ENCODE measurements at places on chromosomes 2 and 18.
A peak's percentile ranks its signal among the peaks of the same experiment; 100 is the strongest.

DNA sequence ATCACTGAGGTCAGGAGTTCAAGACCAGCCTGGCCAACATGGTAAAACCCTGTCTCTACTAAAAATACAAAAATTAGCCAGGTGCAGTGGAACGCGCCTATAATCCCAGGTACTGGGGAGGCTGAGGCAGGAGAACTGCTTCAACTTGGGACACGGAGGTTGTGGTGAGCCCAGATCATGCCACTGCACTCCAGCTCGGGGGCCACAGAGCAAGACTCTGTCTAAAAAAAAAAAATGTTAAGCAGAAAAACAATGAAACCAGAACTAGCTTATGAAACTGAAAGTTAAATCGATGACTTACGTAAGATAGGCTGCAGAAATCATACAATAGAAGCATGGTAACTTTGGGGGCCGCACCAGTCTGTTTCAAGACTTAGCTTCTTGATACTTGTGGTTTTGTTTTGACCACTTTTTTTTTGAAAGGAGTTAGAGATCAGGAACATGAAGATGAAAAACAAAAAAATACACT lies 6.2 kb upstream of the GPR155 start:
- peak; percentile 65 for DNase-seq

GRCh38 chr2:227117027-227117426 lies 47.0 kb downstream of the COL4A4 start:
- no peak for DNase-seq

DNA sequence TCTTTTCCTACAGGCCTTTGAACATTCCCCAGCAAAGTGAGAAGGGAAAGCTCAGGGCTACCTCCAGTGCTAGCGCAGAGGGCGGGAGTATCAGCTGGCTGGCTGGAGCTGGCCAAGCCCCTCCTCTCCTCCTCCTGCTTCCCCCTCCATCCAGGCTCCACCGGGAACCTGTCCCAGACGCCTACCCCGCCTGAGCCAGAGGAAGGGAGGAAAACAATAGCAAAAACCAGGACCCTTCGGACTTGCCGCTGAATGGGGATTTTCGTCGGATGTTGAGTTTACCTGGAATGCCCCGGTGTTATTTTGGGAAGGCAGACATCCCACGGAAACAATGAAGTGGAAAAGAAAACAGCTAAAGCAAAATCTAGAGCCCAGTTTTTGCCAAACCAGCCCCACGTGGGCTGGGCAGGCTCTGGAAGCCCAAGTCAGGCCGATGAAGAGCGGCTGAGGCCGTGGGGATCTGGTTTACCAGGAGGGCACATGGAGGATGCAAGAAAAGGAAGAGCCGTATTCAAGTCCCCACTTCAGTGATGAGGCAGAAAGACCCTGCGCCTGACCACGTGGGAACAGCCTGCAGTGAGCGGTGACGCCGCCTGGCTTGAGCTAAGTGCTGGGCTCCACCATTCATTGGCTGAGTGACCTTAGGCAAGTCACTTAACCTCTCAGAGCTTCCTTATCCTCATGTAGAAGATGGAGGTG lies 100.4 kb upstream of the LCLAT1 start:
- DNase-seq: no peak

GRCh38 chr18:8771930-8772329 lies 66.6 kb downstream of the MTCL1 start:
- no peak for DNase-seq

DNA sequence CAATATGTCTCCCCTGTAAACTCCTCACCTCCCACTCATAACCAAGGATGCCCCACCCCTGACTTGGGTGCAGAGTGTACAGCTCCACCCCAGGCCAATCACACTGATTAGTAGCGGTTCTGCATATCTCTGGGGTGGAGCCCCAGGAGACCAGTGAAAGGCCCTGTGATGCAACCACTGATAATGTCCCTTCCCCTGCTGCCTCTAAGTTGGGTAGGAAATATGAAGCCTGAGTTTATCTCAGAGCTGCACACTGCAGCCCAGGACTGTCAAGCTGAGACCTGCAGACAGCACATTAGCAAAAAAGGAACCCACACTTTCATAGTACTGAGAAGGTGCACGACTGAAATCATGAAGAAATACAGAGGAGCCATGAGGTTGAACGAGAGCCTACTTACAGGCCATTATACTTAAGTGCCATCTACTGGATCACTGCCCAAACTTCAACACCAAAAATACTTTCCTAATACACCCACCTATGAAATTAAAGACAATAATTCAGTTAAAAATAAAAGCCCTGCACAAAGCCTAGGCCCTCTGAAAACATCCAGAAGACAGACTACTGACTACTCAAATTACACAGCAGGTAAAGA lies 455.4 kb upstream of the LRRTM4 start:
- peak; percentile 55 for DNase-seq

GRCh38 chr2:29729401-29729800 lies 192.0 kb downstream of the ALK start:
- DNase-seq: no peak

GRCh38 chr2:175793648-175794047 lies 208.4 kb downstream of the LNPK start:
- DNase-seq: no peak

- DNase-seq: no peak
Measured at GRCh38 chr2:134667541-134667940, 51.3 kb downstream of the TMEM163 start.

GRCh38 chr2:216222650-216223352 lies 113.7 kb downstream of the XRCC5 start:
- peak; percentile 45 for DNase-seq

DNA sequence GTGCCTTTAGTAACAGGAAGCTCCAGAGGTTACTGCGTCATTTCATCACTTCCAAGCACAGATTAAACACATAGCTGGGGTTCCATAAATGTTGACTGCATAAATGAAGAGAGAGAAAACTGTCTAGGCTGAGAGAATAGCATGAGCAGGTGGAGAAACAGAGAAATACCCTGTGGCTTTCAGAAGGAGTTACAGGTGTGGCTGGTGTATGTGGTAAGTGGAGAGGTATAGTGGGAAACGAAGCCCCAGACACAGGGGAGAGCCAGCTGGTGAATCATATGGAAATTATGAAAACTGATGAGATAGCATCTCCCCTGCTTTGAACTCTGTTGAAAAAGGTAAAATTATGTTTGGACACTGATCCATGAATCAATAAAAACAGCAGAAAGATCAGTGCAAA lies 807.4 kb upstream of the POU3F3 start:
- DNase-seq: no peak

DNA sequence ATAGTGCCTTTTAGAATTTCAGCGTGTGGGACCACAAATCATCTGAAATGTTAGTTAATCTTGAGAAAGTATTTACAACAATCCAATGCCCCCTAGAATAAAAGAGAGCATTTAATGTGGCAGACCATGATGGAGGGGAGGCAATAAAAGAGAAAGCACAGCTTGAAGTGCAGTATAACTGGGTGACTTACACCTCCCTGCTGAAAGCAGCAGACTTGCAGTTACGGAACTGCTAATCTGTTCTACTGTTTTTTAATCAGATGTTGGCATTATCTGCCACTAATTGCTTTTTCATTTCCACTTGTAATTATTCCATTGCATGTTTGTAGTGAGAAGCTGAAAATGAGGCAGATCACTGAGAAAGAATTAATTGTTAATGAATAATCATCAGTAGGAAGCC lies 130.5 kb upstream of the ITGA4 start:
- DNase-seq: peak; percentile 54

DNA sequence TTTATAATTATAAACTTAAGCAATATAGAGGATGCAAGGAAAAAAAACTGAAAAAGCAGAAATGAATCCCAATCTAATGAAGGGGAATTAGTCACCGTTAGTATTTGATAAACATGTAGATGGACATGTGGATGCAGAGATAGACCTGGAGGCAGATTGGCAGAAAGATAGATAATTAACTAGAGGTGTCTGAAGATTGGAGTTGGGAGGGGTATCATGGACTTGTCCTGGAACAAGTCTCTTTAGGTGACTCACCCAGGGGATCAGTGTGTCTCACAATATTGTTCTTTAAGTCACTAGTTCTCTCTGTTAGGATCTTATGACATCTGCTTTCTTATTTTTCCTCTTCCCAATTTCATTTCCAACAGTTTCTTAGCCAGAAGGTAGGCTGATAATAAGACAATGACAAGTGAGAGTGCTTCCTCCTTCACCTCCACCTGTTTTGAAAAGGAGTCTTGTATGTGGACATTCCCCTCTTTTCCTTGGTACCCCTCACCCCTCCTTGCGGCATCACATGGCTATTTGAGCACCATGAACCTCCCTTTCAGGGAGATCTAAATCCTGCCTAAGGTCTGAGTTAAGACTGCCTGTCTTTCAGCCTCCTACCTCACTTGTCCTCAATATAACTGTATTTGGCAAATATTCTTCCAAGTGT lies 987.7 kb downstream of the TSN start:
- no peak for DNase-seq

DNA sequence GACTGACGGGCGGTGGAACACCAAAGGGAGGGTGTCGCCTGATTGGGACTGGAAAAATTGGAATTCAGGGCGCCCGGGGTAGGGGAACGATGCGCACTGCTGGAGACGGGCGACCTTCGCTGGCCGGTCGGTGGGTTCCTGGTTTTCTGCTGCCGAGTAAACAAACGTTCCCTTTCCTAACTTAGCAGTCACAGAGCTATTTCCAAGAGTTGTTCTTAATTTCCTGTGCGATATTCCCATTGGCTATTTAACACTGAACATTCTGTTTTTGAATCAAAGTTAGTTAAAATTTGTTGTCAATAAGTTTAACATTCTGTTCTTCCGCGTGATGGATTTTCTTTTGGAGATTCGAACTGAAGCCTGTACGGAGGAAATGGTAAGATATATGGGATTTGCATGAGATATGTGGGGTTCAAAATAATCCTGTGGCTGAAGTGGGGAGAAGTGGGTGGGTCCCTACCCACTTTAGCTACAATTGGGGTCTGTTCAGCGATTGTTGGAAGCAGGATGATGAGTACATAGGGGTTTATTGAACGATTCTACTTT lies 862 bp downstream of the C18orf54 start:
- peak; percentile 57 for DNase-seq

- DNase-seq: no peak
Measured at GRCh38 chr2:223142118-223142517, 90.1 kb downstream of the KCNE4 start.

DNA sequence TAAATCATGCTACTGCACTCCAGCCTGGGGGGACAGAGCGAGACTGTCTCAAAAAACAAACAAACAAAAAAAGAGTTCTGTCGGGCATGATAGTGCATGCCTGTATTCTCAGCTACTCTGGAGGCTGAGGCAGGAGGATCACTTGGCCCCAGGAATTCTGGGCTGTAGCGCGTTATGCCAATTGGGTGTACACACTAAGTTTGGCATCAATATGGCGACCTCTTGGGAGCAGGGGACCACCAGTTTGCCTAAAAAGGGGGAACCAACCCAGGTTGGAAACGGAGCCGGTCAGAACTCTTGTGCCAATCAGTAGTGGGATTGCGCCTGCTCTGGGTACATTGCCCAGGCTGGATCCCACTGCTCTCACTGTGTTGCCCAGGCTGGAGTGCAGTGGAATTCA lies 49.7 kb downstream of the SDC1 start:
- DNase-seq: no peak

- no peak for DNase-seq
Measured at GRCh38 chr18:1505856-1506255, 601.2 kb downstream of the ADCYAP1 start.

DNA sequence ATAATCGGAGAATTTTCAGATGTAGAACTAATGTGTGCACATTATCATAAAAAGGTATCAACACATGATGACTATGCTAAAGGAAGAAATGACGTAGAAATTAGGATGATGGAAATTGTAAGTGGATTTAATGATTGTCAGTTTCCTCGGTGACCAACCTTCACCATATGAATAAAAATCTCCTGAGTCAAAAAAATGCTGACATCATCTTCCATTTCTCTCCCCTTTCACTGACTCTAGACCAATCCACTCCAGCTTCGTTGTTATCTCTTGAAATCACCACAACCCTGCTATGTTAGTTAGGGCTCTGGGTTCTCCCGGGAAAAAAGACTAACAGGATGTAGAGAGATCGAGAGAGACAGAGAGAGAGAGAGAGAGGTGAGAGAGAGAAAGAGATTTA lies 204.8 kb upstream of the KYNU start:
- no peak for DNase-seq

DNA sequence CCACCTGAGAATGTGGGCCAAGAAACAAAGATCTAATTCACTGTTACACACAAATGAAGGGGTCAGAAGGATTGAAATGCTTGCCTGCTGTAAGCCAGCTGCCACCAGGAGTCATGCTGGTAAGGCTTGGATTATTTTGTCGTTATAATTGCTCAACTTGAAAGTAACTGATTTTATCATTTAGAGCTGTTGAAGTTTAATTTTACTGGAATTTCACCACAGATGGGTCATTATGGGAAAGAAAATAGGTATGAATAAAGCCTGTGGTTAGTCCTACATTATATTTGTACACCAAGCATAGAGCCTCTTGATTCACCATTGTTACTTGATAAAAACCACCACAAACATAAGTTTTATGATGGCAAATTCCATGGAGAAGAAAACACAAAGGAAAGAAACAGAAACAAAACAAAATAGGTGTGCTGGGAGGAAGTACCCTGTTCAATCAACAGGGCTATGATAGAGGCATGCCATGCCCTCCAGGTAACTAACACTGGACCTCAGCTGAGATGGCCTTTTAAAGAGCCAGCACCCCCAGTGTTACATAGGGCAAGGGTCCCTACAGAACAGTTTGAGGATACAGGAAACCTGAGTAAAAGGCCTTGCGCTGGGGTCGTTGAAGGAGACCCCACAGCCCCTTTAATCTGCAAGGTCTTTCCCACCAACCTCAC lies 3.0 kb downstream of the CLEC4F start:
- no peak for DNase-seq
